OCI-M1 (cell line): ENCODE measurements at places on chromosomes 1 and 21.

- DNase-seq, result no peak
Observed at GRCh38 chr1:175383239-175383638, 190.7 kb upstream of the KIAA0040 start.

- DNase-seq, result no peak
Observed at GRCh38 chr21:45328198-45329091, 40.8 kb upstream of the POFUT2 start.

DNA sequence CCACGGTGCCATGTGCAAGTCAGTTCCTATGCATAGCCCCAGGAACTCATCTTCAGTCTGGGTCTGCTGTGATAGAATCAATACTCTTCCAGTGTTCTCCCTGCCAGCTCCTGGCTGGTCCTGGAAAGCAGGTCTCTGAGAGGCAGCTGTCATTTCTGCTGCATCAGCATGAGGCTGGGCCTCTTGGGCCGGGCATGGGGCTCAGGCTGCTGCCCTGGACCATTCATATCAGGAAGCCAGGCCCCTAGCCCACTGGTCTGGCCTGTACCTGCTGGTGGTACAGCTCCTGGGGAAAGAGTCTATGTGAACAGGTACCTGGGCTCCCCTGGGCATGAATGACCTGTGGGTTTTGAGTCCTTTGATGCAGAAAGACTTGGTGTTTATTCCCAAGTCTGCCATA, 173.6 kb upstream of the CSF3R start:
- no peak for DNase-seq

DNA sequence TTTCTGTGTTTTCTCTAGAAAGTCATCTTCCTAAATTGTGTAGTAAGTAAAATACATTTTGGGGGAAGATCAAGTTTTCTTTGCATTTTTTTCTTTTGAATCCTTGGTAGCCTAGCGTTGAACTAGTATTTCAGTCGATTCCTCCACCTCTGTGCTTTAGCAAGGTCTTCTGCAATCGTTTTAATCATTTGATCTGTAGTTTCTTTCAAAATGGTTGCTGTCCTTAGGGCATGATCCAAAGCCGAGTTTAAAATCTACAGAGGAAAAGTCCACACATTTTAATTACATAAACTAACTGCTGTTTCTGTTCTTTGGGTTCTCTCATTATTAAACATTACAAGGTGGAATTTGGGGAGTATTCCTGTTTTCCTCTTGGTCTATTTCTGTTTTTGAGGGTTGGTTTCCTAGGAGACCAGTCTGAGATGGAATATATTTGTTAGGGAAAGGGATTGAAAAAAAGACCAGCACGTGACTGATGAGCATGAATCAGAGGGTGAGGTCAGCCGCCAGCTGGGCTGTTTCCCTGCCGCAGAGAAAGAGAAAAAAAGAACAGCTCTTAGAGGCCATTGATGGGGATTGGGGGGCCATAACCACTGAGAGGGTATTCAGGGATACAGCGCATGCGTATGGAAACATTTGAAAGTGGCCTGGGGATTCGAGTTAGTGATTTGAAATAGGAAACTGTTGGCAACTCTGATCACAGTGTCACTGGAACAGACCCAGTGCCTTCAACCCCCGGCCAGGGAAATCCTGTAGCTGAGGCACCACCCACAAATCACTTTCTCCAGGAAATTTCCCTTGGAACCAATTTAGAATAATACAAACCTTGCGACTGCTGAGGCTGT, 40.6 kb downstream of the AKNAD1 start:
- peak; percentile 28 for DNase-seq

DNA sequence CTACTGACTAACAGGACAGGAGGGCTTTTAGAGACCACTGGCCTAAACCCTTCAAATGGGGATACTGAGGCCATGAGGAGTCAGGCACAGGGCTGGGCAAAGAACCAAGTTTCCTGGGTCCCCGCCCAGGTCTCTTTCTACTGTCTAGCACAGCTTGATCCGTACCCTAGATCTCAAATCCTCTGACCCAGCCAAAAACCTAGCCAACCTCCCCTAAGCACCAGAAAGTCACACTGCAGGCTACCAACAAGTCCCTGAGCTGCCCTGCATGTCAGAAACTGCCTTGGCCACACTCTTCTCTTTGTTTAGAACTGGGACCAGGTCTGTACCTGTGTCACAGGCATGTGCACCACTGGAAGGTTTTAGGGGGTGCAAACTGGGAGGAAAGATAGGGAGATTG, 33.6 kb downstream of the AHDC1 start:
- no peak for DNase-seq
